Germinal center (tissue), 1 donor: ENCODE measurements at places on chromosomes 13 and 19.
A peak's percentile ranks its signal among the peaks of the same experiment; 100 is the strongest.

GRCh38 chr13:24074678-24075077, 85.8 kb upstream of the SPATA13 start:
- no peak for DNase-seq

- no peak for DNase-seq
These were observed 35.8 kb upstream of the CEACAM21 start for GRCh38 chr19:41540041-41540695.

DNA sequence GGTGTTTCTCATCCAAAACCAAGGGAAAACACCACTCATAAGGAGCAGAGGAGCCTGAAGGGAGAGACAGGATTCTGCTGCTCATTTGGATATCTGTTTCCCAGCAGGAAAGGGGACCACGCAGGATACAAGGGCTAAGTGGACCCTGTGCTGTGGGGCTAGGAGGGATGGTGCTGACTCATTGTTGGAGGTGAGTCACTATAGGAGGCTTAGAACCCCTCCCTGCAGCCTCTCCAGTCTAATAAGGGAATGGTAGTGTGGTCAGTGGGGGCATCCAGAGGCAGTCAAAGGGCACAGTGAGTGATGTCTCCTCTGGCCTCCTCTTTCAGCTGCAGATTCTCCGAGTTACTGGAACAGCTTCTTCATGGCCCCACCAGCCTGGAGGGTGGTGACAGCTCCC, 442.3 kb downstream of the TUBA3C start:
- no peak for DNase-seq

GRCh38 chr13:41811588-41812021, 149.3 kb downstream of the VWA8 start:
- DNase-seq = no peak

DNA sequence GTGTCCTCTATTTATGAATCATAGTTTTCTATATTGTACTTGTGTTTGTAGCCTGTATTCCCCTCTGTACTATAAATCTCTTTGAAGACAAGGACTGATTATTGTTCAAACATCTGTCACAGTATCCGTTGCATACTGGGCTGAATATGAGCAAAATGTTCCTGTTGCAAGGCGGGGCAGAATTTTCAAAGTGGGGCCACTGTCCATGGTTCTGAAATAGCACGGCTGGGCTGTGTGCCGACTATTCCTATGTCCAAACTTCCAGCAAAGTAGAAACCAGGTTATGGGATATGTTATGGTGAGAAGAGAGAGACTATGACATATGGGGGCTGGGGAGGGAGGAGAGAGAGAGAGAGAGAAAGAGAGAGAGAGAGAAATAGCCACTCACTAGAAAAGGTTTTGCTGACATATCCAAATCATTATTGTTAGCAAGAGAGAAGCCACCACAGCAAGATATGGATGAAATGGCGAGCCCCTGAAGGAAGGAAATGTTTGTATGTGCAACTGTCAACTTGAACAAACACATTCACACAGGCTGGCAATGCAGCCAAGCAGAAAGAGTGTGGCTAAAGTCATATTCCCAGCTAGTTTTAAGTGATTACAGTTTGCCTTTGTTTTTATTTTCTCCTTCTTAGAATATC, 107.0 kb upstream of the GPR12 start:
- peak; percentile 6 for DNase-seq

- peak; percentile 76 for DNase-seq
These were observed 287.3 kb downstream of the COG6 start for GRCh38 chr13:39942552-39943273.

GRCh38 chr19:38583219-38583984, 34.4 kb downstream of the MAP4K1 start:
- DNase-seq = peak; percentile 44

DNA sequence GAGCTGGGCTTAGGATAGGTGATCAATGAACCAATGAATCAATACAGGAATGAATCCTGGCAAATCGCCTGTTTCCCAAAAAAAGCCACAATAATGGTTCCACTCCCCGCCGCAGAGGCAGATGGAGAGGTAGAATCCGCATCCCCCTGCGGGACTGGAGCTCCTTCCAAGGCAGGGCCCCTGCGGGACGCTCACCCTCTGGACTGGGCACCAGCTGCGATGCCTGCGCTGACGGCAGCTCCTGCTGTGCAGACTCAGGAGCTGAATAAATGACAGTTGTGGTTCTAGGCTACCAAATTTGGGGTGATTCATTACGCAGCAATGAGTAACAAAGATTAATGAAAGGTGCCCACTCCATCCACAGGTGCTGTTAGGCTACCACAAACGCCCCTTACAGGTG, 8.8 kb upstream of the CDC34 start:
- DNase-seq = no peak

GRCh38 chr19:50557009-50557613, 11.1 kb downstream of the LRRC4B start:
- no peak for DNase-seq

- DNase-seq = no peak
These were observed 70.1 kb downstream of the ITGBL1 start for GRCh38 chr13:101522607-101523006.

- no peak for DNase-seq
These were observed 2.3 kb downstream of the FUT2 start for GRCh38 chr19:48698046-48698445.

DNA sequence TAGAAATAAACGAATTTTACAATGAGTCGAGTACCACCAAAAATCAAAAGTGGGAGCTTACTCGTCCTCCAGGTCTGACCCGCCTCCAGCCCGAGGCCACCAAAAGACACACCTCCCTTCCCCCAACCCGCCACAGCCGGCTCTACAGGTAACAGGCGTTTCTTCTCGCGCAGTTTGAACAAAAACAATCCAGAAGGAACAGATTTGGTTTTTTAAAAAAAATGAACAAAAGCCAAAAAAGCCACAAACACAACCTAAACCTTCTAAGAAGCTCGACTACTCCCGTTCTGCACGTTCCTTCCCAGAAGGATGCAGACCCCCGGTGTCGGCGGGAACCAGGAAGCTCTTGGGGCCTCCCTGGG, 671 bp downstream of the ZDHHC20 start:
- DNase-seq = peak; percentile 41
